ENCODE measurements at places on chromosomes 2 and 18. TPM values are rescaled to one million over a fixed set of nuclear protein-coding genes. Genes with fewer than 3 reads are reported as not detected.

Gene STK39
- total RNA-seq, result 6.7 TPM

Gene UCN
- 0.46 TPM for total RNA-seq

Gene IL1RL1
- total RNA-seq, result 68.5 TPM

Gene DPP4
- 69.3 TPM for total RNA-seq

Gene MYO7B
- 0.46 TPM for total RNA-seq

Gene KLHL30
- not detected for total RNA-seq

Gene BOLL
- total RNA-seq, result not detected

Gene TANC1
- total RNA-seq, result 53.0 TPM

Gene KCNJ3
- not detected for total RNA-seq

Gene DSC3
- total RNA-seq, result 1.3 TPM

Gene CHRNA1
- 0.97 TPM for total RNA-seq

Gene SLC30A3
- total RNA-seq, result 0.32 TPM

Gene LYG2
- total RNA-seq, result not detected

Gene C18orf54
- total RNA-seq, result 4.9 TPM

Gene FAM117B
- total RNA-seq, result 1.9 TPM

Gene SLC23A3
- 0.65 TPM for total RNA-seq

Gene NYAP2
- total RNA-seq, result not detected

Gene LIPG
- total RNA-seq, result 88.9 TPM

Gene B4GALT6
- total RNA-seq, result 7.8 TPM

Gene RAX
- not detected for total RNA-seq

Gene MOGAT1
- not detected for total RNA-seq

Gene SERPINB10
- total RNA-seq, result 0.32 TPM

Gene LRRC30
- total RNA-seq, result not detected

Gene RAD51AP2
- not detected for total RNA-seq

Gene FAM124B
- total RNA-seq, result 155 TPM

Gene RNF152
- total RNA-seq, result 18.8 TPM

Gene NDC80
- 36.6 TPM for total RNA-seq
